ENCODE measurements at places on chromosomes 6 and 20.

DNA sequence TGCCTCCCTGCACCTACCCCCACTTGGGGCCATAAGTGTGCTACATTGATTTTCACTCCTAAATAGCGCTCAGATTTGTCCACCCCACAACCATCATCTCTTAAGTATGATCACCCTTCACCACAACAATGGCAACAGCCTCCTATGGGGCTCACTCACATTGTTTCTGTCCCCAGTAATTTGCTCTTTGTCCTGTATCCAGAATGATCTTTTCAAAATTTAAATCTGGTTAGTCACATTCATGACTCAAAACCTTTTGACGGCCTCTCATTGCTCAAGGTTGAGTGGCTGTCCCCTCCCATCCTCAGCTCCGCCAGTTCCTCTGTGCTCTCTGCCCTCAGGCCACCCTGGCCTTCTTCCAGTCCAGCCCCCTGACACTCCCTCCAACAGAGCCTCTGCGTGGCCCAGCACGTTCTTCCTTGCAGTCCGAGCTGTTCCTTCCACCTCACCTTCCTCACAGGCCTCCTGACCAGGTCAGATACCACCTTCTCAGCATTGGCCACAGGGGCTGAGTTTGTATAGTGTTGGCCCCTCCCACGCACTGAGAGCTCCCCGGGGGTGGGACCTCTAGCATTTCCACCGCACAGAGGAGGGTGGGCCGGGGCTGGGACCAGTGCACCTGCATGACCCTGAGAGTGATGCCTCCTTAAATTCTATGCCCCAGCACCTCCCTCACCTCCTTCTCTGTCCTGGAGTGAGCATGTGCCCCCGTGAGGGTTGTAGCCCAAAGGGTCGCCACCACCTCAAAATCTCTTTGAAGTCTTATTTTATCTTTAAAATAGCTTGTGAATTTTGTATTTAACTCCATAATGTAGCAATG, 2.4 kb upstream of the PPP1R3G start:
- no peak for DNase-seq

DNA sequence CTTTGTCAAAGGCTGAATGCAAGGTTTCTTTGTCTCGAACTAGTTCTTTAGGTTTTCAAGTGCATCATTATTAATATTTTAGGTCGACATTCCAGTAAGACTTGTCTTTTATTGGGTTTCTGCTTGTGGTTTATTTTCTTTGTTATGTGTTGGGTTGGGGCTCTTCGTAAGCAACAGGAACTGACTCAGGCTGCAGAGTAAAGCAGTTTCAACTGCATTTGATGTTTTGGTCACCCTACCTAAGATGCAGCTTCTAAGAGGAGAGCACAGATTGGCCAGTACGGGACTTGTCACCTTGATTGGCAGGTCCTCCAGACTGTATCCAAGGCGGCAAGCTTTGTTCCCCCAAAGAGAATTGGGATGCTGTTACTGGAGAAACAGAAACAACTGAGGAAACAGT, 149.5 kb upstream of the SULF2 start:
- DNase-seq, result no peak

DNA sequence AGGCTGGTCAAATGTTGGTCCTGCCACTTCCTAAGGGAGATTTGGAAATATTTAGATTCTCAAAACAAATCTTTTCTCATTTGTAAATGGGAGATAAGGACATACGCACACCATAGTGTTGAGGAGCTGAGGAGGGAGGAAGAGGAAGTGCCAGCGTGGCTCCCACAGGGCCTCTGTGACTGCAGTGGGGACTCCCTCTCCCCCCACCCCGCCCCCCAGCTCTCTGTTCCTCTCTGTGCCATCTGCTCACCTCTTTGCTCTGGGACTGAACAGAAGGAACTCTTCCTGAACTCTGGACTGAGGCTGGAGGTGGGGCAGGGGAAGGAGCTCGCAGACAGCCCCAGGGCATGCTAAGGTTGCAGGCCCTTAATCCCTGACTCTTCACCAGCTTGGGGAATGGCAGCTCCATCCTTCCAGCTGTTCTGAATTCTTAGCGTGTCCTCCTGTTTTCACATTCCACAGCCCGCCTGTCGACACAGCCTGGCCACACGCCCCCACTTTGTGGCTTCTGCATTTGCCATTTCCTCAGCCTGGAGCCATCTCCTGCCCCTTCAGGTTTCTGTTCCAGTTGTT, 11.4 kb downstream of the DDX27 start:
- no peak for DNase-seq

GRCh38 chr20:41533537-41534136, 84.5 kb downstream of the CHD6 start:
- DNase-seq, result no peak

DNA sequence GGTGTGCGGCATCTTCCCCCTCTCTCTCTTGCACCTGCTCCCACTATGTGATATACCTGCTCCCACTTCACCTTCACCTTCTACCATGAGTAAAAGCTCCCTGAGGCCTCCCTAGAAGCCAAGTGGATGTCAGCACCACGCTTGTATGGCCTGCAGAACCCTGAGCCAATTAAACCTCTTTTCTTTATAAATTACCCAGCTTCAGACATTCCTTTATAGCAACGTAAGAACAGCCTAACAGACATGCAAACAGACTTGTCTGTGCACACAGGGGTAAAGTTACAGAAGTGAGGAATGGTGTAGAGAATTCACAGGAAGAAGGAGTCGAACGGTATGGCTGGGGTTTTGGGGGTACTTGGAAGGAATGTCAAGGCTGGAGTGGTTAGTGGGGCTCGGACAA, 14.8 kb upstream of the TGM2 start:
- DNase-seq, result no peak

DNA sequence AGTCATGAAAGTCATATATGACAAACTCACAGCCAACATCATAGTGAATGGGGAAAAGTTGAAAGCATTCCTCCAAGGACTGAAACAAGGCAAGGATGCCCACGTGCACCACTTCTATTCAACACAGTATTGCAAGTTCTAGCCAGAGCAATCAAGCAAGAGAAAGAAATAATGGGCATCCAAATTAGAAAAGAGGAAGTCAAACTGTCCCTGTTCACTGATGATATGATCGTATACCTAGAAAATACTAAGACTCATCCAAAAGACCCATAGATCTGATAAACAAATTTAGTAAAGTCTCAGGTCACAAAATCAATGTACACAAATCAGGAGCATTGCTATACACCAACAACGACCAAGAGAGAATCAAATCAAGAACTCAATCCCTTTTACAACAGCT, 41.2 kb downstream of the RPP21 start:
- no peak for DNase-seq

DNA sequence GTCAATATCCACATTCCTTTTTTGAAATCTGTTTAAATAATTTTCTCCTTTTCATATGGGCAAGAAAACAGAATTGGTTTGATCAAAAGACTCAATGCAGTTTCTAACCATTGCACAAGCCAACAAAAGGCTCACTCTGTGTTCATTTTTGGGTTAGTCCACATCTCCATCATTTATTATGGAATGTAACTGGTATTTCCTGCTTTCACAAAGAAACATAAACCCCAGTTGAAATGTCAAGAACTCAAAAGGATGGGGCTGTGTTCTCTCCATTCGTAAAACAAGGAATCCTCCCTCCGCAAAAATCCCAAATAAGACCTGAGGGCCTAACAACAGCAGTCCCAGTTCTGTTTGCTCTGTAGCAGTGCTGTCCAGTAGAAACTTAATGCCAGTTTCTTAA, 420.9 kb downstream of the GJA1 start:
- DNase-seq, result no peak

DNA sequence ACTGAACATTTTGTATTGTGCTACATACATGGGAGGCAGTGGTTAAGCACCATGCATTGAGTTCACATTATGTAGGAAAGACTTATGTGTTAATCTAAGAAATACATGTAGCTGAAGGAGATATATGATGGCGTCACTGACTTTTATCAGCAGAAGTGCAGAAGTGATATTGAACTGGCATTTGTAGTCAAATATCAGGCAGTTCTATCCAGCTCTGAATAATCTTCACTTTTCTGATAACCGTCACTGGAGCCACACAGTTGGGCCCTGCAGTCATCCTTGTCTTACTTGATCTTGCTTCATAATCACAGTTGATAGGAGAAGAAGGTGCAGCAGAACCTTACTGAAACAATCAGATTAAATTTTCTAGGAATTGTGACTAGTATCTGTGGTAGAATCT, 26.4 kb downstream of the CRISP1 start:
- no peak for DNase-seq

GRCh38 chr20:8155229-8155628, 23.2 kb downstream of the PLCB1 start:
- no peak for DNase-seq

GRCh38 chr6:17132967-17133366, 31.1 kb downstream of the STMND1 start:
- no peak for DNase-seq

DNA sequence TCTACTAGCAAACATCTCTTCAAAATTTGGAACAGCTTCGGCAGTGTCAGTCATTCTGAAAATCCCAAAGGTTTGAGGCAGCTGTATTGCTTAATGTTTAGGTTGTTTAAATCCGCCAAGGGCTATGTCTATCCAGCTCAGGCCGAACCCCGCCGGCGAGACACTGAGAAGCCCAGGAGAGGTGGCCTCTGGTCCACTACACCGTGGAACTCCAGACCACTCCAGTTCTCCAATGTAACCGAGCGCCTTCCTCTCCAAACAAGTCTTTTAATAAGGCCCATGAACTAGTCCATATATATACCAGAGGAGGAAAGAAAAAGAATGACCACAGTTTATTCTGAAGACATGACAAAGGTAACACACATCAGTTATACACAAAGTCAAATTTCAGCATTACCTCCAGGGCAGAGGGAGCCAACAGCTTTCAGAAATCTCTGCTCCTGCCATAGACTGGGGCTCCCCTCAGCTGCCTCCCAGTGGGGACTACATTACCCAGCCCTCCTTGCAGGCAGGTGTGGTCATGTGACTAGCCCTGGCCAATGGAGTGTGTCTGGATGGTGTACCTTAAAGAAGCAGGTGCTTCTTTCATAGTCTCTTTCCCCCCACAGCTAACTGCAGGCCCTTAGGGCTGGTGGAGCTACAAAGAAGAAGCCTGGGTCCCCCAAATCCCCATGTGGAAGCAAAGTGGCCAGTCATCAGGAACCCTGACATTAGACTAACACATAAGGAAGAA, at the start of gene RAMACL:
Gene RAMACL, minus strand, starts transcription at position 255 of the 733 bp plus-strand sequence. Its CDS starts 201 bp downstream, at position 54.
- peak; percentile 0 for DNase-seq

GRCh38 chr6:37289931-37290330, 32.0 kb upstream of the TMEM217 start:
- peak; percentile 15 for DNase-seq

GRCh38 chr6:15481390-15482291, 181.2 kb downstream of the DTNBP1 start:
- DNase-seq, result no peak

DNA sequence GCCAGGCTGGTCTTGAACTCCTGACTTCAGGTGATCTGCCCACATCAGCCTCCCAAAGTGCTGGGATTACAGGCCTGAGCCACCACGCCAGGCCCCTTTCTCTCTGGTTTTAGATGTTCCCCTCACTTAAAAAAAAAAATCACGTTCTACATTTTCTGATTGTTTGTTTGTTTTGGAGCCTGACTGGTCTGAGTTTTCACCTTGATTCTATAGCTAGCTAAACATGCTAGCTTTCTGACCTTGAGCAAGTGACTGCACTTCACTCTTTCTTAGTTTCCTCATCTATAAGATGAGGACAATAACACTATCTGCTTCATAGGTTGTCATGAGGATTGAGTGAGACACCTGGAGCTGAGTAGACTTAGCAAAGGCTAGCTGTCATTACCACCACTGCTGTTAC, 43.7 kb downstream of the SHLD1 start:
- DNase-seq, result no peak

- no peak for DNase-seq
Observed at GRCh38 chr6:70113171-70113570, 189.7 kb downstream of the COL9A1 start.

DNA sequence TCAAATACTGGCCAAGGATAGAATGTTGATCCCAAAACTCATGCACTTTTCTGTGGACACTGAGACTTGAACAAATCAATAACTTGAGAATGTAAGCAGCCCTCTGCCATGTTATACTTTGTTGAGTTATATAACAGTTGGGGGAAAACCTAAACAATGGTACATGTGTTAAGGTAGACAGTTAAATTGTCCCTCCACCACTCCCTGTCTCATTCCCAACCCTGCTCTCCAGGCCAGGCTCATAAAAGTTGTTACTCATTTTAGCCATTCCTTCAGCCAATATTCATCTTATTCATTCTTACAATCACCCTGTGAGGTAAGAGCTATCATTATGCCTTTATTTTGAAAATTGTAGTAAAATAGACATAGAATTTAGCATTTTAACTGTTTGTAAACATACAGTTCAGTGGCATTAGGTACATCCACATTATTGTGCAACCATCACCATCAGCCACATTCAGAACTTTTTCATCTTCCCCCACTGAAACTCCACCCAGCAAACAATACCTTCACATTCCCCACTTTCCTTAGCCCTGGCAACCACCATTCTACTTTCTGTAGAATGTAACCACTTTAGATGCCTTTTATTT, 38.2 kb upstream of the IER3 start:
- no peak for DNase-seq

GRCh38 chr20:37238935-37239451, 22.6 kb downstream of the GHRH start:
- no peak for DNase-seq

GRCh38 chr6:31202259-31203166, 32.0 kb upstream of the POU5F1 start:
- DNase-seq, result no peak

- DNase-seq, result no peak
Observed at GRCh38 chr6:125868678-125869395, 78.1 kb downstream of the NCOA7 start.

- no peak for DNase-seq
Observed at GRCh38 chr6:15672291-15672690, 9.5 kb upstream of the DTNBP1 start.

DNA sequence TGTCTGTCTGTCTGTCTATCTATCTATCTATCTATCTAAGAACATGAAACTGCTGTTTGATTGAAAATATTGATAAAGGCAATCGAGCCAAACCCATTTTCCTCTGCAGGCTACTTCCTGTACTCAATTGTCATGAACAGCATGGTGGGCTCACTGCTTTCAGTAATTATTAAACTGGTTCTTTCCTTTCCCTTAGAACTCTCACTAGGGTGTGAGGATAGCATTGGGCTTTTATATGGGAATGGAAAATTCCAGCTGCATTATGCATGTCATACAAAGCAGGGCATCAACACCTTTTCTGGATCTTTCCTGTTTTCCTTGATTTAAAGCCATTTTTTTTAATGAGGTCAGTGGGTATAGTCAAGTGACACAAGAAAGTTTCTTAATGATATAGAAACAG, 161.0 kb upstream of the SYNCRIP start:
- DNase-seq, result no peak

DNA sequence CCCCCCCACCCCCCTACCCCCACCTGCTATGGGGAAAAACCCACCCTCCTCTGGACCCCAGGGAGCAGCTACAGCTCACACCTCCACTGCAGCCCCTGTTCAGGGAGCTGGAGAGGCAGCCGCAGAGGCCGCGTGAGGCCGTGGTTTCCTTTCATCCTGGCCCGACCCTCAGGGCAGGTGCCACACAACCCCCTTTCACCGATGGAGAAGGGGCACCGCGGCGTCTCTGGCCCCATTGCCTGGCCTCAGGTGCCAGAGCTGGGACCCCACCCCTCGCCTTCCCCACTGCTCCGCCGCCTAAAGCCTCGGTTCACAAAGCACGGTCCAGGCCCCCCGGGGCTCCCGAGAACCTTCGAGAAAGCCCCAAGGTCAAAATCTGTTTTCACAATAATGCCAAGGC, 11.8 kb upstream of the KCNQ2 start:
- no peak for DNase-seq

- DNase-seq, result no peak
Observed at GRCh38 chr20:10604865-10605440, 68.8 kb downstream of the JAG1 start.

Measured in stimulated activated naive CD4-positive, alpha-beta T cell treated with Interleukin-2 at 50 U/mL for 16 hours (primary cell).